ENCODE measurements at places on chromosomes 3 and 15.
A peak's percentile ranks its signal among the peaks of the same experiment; 100 is the strongest.

DNA sequence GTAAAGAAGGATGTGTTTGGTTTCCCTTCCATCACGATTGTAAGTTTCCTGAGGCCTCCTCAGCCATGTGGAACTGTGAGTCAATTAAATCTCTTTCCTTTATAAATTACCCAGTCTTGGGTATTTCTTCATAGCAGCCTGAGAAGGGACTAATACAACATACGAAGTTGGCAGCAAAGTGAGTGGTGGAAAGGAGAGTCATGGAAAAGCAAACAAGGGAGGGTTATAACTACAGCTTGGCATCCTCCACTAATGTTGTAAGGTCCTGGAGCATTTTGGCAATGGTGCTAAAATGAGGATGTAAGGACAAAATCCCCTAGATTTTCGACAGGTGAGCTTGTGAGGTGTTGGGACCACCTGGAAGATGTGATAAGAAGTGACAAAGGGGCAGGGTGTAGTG, 5.8 kb upstream of the TMEM41A start:
- DNase-seq: no peak

DNA sequence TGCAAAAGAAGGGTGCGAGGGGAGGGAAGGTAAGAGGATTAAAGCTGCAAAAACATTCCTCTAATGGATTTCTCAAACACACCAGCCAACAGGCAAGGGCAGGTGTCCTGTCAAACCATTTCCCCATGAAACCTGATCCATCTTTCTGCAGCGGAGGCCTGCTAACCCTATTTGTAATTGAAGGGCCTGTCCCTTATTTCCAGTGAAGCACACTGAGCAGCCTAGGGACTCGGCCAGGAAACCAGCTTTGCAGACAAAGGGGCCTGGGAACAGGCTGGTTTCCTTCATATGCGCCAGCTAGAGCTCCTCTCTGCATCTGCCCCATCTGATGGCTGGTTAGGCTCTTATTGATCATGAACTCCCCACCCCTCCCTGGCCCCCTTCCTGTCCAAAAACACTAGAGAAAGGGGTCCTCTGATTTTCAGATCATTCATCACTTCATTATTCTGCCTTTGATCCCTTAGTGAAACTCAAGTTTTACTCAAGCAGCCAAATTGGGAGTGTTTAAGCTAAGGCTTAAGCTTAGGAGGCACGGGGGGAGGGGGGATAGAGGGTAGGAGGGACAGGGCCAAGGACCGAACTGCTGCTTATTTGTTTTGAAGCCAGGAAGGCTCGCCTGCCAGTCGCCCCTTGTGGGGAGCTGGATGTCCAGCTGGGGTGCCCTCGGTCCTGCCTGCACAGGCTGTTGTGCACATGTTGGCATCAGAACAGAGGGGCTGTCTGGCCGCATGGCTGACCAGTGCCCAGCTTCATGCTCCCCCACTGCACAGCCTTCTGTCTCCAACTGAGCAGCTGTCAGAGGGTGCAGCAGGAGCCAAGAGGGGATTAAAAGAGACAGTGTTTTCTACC, 53.1 kb downstream of the BOC start:
- DNase-seq: no peak

DNA sequence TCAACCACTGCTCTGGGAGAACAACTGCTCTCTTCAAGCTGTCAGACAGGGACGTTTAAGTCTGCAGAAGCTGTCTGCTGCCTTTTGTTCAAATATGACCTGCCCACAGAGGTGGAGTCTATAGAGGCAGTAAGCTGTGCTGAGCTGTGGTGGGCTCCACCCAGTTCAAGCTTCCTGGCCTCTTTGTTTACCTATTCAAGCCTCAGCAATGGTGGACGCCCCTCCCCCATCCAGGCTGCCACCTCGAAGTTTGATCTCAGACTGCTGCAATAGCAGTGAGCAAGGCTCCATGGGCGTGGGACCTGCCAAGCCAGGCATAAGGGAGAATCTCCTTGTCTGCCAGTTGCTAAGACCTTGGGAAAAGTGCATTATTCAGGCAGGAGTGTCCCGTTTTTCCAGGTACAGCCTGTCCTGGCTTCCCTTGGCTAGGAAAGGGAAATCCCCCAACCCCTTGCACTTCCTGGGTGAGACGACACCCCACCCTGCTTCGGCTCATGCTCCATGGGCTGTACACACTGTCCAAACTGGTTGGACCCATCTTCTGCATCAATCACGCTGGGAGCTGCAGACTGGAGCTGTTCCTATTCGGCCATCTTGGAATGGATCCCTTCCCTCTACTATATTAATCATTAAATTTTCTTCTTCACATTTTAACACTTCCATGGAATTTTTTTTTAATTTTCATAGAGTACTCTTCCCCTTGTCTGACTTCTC, 167.0 kb upstream of the UBE2E2 start:
- no peak for DNase-seq

DNA sequence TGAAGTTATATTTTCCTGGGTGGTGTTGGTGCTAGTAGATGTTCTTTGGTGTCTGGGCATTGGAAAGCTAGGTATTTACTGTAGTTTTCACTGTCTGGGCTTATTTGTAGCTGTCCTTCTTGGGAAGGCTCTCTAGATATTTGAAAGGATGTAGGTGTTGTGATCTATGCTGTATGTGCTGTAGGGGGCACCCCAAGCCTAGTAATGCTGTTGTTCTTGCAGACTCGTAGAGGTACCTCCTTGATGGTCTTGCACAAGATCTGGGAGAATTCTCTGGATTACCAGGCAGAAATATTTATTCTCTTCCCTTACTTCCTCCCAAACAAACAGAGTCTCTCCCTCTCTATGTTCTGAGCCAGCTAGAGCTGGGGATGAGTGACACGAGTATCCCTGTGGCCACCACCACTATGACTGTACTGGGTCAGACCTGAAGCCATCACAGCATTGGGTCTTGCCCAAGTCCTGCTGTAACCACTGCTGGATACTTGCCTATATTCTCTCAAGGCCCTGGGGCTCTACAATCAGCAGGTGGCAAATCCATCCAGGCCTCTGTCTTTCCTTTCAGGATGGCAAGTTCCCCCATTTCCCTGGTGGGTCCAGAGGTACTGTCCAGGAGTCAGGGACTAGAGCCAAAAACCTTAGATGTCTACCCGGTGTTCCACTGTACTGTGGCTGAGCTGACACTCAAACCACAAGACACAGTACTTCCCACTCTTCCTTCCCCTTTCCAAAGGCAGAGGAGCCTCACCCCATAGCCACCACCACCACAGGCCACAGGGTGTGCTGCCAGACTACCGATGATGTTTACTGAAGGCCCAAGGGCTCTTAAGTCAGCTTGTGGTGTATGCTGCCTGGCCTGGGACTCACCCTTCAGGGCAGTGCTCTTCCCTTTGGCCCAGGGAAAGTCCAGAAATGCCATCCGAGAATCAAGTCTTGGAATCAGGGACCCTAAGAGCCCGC, 195.2 kb upstream of the DPPA4 start:
- peak; percentile 35 for DNase-seq

DNA sequence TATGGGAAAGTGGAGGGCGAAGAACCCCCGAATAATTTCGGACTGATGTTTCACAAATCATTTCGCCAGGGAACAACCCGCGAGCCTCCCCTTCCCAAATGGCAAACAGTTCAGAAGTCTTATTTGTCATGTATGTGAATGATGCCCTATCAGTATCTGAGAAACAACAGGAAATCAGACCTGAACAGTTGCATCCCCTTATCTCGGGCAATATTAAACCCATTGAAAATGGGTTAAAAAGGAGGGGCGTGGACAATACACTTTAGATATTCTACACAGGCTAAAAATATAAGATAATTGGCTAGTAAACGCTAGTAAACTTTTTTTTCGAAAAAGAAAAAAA, 1003.3 kb upstream of the NR2F2 start:
- DNase-seq: no peak

DNA sequence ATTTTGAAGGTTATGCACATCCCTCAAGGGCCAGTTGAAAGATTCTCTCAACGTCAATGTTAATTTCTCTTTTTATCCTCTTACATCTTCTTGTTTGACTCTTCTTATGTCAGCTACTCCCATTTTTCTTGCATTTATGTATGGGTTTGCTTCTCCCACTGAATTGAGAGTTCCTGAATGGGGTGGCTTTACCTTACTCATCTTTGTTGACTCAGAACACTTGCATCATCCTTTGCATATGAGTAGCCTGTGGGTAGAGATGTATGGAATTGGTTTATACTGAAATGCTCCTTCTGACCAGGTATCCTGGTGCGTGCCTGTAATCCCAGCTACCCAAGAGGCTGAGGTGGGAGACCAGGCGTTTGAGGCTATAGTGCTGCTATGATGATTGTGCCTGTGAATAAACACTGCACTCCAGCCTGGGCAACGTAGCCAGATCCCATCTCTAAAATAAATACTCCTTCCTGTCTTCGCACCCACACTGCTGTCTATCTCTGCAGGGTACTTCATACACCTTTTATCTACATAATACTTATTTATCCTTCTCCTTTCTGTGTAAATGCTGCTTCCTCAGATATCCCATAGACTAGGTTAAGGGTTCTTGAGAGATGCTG, 123.6 kb upstream of the DPH6 start:
- DNase-seq: no peak

DNA sequence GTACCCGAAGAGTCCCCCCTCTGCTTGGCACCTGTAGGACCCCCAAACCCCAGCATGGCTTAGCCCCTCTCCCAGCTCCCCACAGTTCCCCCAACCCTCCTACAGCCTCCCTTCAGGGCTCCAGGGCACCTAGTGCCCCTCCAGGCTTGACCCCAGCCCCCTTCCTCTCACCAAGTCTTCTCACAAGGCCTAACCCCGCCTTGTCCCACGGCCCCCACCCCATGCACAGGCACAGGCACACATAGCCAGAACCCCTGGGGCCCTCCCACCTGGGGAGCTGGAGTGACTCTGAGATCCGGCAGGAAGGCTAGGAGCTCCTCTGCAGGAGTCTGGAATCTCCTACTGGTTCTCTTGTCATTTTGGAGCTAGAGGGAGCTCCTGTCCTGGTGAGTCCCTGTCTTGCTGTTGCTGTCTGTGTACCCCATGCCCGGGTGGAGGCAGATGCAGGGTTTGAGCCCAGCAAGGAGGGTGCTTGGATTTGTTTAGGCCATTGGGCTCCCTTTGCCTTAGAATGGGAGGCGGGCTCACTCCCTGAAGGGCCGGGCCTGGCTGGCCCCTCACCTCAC, 39.6 kb downstream of the KLF13 start:
- DNase-seq: no peak

DNA sequence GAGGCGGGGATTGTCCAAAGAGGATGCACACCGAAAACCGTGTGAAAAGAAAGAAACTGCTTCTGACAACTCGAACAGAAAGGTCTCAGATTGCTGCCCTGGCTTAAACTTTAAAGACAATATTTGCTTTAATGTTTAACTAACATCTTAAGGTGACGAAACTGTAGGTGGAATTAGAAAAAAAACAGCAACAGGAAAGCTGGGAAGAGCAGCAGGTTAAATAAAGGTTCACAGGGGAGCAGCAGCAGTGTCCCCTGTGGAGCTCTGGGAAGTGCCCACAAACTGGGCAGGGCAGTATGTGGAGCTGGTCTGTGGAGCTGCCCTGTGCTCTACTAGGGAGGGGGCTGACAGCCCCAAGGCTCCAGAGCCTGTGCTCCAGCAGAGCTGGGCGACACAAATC, 25.4 kb downstream of the RUVBL1 start:
- no peak for DNase-seq

DNA sequence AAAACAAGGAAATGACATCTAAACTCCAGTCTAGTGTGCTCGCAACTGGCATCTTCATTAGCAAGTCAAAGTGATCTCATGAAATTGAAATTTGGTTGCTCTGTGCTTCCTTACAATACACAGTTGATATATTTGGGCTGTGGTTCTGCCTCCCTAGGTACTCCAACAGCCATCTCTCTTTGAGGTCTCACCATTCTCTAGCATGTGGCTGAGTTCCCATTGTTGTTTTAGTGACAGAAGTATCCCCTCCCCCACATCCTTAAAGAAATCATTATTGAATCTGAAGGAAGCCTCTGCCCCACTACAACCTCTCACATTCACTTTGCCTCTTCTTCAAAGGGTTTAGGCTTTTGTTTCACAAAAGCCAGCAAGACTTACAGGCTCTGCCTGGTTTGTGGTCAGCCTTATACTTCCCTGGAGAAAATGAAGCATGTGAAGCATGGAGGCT, 516.5 kb downstream of the NLGN1 start:
- no peak for DNase-seq

DNA sequence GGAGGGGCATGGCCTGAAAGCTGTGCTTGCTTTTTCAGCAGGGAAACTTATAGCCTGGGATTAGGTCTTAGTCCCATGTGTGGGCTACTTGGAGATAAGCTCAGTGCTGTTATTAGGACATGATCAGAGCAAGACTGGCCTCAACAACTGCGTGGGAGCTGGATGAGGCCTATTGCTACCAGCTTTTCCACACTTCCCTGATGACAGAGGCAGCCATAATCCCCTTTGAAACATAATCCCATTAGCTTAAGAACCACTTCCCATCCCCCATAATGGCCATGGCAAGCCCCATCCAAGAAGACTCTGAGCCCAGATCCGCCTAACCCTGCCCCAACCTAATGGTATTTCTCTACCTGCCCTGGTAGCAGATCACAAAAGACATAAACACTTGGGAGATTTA, 26.6 kb upstream of the GK5 start:
- no peak for DNase-seq

- DNase-seq: peak; percentile 66
These were observed 19.6 kb downstream of the CLK3 start for GRCh38 chr15:74635228-74635627.

DNA sequence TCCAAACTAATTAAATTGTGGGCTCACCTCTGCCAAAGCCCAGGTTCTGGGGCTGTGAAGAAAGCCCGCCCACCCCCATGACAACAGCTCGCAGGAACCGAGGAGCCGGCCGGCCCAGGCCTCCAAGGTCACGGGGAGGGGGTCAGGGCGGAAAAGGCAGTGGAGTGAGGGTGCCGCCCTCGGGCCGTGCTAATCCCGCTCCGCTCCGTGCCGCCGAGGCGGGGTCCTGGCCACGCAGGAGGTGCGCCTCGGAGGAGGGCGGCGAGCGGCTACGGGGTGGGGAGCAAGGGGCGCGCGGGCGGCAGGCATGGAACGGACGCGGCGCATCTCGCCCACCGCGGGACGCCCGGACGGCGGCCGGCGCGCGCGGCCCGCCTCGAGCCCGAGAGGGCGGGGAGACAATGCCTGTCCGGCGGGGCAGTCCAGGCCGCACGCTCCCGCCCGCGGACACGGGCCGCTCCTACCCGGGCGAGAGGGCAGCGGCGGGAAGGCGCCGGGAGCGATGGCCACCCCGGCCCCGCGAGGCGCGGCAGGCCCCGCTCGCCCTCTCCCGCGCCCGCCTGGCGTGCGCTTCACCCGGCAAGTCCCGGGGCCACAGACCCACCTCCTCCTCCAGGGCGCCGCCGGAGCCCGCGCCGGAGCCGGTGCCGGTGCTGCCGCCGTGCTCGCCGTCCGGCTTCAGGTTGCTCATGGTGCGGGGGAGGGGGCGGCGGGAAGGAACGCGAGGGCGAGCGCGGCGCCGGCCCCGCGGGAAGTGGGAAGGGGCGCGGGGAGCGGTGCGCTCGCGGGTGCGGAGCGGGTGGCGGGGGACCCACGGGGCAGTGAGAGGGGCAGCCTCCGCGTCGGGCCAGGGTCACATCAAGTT, 528 bp downstream of the RBPMS2 start:
- peak; percentile 19 for DNase-seq

GRCh38 chr3:12400616-12401194, 83.6 kb upstream of the TSEN2 start:
- no peak for DNase-seq

All from activated CD4-positive, alpha-beta T cell treated with anti-CD3 and anti-CD28 coated beads for 4 hours (primary cell).